Activated CD4-positive, alpha-beta T cell treated with anti-CD3 and anti-CD28 coated beads, Interleukin-2, amount 10 ng/mL, durations not matched to agents 7 days and 5 days (primary cell): ENCODE measurements at places on chromosomes 5 and 9. TPM values are rescaled to one million over a fixed set of nuclear protein-coding genes. Genes with fewer than 3 reads are reported as not detected.

PCDH1 gene
- not detected for total RNA-seq

- DNase-seq = no peak
- peaks cover 1% of the 10 kb centered on the region for H3K4me1 ChIP-seq
- H3K36me3 ChIP-seq = no peaks in the 10 kb centered on the region
- no peaks in the 10 kb centered on the region for H3K27me3 ChIP-seq
These were observed 13.8 kb downstream of the GPSM1 start for GRCh38 chr9:136341042-136341655.

DNA sequence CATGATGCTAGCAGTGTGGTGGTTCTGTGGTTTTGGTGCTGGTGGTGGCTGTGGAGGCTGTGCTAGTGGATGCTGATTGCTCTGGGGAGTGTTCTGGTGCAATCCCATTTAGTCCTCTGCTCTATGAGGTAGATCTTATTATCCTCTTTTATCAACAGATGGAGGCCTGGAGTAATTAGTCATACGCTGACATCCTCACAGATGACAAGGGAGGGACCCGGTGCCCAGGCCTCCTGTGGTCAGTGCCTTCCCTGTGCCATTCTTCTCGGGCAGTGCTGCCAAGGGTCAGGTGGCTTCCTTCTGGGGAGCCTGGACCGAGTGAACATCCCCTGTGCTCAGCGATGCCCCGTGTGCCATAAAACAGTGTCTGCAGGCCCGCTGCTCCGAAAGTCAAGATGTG is 74.5 kb downstream of the COL5A1 start:
- no peaks in the 10 kb centered on the region for H3K4me1 ChIP-seq
- no peak overlapping the region for H3K4me3 ChIP-seq
- no peak for DNase-seq

DNA sequence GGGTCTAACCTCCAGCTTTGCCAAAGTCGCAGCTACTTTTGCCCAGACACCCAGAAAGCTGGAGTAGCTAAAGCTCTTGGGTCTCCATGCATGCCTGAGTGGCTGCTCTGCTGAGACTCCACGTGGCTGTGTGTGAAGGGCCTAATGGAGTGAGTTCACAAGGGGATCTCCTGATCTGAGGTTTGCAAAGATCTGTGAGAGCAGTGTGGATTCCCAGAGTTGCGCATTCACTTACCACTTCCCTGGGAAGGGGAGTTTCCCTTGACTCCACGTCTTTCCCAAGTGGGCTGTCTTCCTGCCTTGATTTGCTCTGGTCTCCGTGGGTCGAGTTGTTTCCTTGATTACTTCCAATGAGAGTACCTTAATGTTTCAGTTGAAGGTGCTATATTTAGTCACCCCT is 17.6 kb upstream of the CDKN2B start:
- peaks cover 36% of the 10 kb centered on the region for H3K27me3 ChIP-seq
- peaks cover 4% of the 10 kb centered on the region for H3K4me1 ChIP-seq
- DNase-seq = no peak
- H3K4me3 ChIP-seq = no peak overlapping the region

DNA sequence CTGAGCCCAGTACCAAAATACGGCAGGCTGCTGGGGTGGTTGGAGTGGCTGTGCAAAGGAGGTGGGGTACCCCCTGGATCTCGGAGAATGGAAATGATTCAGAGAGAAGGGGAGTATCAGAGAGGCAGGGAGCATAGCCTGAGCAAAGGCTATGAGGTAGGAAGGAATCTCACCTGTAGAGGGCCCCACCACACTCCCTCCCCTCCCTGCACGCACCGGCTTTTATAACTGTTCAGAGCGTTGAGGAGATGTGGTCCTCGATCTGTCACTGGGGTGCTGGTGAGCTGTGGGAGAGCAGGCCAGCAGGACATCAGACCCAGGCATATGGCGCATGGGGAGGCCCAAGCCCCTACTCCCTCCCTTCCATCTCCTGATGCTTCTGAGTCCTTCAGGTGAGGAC is 13.2 kb downstream of the PHF19 start:
- DNase-seq = no peak
- no peaks in the 10 kb centered on the region for H3K27me3 ChIP-seq
- H3K36me3 ChIP-seq = peaks cover 78% of the 10 kb centered on the region
- H3K4me3 ChIP-seq = no peak overlapping the region
- no peak overlapping the region for H3K27ac ChIP-seq

DNA sequence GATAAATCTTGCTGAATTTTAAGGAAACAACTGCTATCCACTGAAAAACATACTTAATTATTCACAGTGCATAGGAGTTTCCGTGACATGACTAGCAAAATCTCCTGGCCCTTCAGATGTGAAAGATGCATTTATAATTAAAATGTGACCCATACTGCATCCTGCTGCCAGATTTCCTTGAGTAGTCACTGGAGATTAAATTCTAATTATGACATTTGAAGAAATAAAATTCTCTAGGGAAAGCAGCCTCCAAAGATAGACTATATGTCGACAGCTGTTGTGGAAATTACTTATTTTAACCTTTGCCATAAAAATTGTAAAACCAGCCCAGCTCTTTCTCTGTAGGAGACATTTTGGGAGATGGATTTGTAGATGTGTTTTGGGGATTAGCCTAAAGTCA is 193.6 kb upstream of the SMC2 start:
- no peak overlapping the region for H3K27ac ChIP-seq
- no peaks in the 10 kb centered on the region for H3K36me3 ChIP-seq
- DNase-seq = no peak
- no peaks in the 10 kb centered on the region for H3K4me1 ChIP-seq
- H3K4me3 ChIP-seq = no peak overlapping the region
- H3K27me3 ChIP-seq = no peaks in the 10 kb centered on the region

- DNase-seq = peak; percentile 19
- peak overlapping the region; percentile 1 for H3K27ac ChIP-seq
- H3K27me3 ChIP-seq = peaks cover 43% of the 10 kb centered on the region
- peaks cover 25% of the 10 kb centered on the region for H3K4me1 ChIP-seq
- H3K36me3 ChIP-seq = no peaks in the 10 kb centered on the region
These were observed 7.3 kb downstream of the CRHBP start for GRCh38 chr5:76960004-76960625.

- DNase-seq = no peak
- peaks cover 2% of the 10 kb centered on the region for H3K4me1 ChIP-seq
- H3K4me3 ChIP-seq = no peak overlapping the region
- H3K36me3 ChIP-seq = no peaks in the 10 kb centered on the region
- no peak overlapping the region for H3K27ac ChIP-seq
These were observed 218.7 kb upstream of the S1PR3 start for GRCh38 chr9:88772575-88772974.

DNA sequence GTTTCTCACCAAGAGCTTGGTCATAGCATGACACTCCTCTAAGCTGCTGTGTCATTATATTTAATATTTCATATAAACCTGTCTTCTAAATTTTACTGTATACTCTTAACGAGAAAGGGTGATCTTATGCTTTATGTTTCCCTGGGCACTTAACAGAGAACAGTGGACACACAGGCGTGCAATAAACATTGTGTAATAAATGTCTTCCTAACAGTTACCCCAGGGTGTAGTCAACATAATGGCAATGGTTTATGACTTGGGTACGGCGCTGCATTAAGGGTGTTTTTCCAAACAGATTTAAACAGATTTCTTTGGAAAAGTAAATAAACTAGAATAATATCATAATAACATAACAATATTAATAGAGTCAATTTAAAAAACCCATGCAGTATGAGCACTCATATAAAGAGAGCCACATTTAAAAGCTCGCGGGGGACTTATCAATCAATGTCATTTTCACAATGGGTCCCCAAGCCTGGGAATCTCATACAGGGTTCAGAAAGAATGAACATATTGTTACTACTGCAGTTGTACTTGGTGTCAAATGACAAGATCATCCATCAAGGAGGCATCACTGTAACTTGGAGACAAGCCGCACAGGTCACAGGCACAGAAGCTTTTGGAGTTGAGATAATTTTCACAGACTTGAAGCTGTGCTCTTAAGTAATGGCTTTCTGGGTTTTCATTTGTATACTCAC is 376.4 kb downstream of the CTNND2 start:
- H3K36me3 ChIP-seq = no peaks in the 10 kb centered on the region
- DNase-seq = no peak
- no peak overlapping the region for H3K27ac ChIP-seq
- no peaks in the 10 kb centered on the region for H3K4me1 ChIP-seq
- no peaks in the 10 kb centered on the region for H3K27me3 ChIP-seq

DNA sequence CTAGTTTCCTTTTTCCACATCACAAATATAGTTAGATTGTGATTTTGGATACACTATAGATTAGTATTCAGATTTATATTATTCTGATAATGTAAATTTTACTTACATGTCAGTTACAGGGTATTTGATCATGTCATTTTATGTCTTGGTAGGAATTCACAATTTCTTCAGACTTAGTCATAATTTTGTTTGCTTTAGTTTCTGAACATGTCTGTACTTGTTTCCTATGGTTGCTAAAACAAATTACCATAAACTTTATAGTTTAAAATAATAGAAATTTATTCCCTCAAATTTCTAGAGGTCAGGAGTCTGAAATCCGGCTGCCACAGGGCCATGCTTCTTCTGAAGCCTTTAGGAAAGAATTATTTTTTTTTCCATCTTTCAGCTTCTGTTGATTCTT is 1817.2 kb upstream of the CDH9 start:
- no peaks in the 10 kb centered on the region for H3K36me3 ChIP-seq
- H3K4me3 ChIP-seq = no peak overlapping the region
- no peaks in the 10 kb centered on the region for H3K27me3 ChIP-seq

STPG3 gene
- total RNA-seq = not detected

RECK gene
- total RNA-seq = 7.0 TPM

SHC3 gene
- total RNA-seq = not detected

GRCh38 chr9:133747309-133747708 is 9.2 kb upstream of the SARDH start:
- no peaks in the 10 kb centered on the region for H3K4me1 ChIP-seq
- no peak overlapping the region for H3K27ac ChIP-seq
- no peak for DNase-seq
- H3K27me3 ChIP-seq = peaks cover 33% of the 10 kb centered on the region
- H3K4me3 ChIP-seq = no peak overlapping the region

DNA sequence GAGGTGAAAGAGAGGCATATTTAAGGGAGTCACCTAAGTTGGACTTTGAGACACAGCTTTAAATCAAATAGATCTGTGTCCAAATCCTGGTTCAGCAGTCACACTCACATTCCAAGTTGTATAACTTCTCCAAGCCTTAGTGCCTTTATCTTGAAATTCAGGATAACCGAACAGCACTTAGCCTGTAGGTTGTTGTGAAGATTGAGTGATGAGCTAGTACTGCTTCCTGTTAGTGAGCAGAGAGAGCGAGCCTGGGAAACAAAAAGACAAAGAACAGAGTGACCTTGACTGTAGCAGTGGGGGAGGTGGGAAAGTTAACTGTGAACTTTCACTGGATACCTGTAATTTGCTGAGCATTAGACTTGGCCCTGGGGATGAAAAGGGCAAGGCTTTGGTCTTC is 22.4 kb downstream of the MAML1 start:
- no peak for DNase-seq
- peaks cover 11% of the 10 kb centered on the region for H3K36me3 ChIP-seq
- H3K4me3 ChIP-seq = no peak overlapping the region
- H3K27me3 ChIP-seq = no peaks in the 10 kb centered on the region

GRCh38 chr9:83449983-83450382 is 88.2 kb downstream of the FRMD3 start:
- H3K4me3 ChIP-seq = no peak overlapping the region
- no peak for DNase-seq
- H3K36me3 ChIP-seq = no peaks in the 10 kb centered on the region

NXNL2 gene
- not detected for total RNA-seq

FCN1 gene
- total RNA-seq = not detected

MARVELD2 gene
- total RNA-seq = 0.07 TPM

DNA sequence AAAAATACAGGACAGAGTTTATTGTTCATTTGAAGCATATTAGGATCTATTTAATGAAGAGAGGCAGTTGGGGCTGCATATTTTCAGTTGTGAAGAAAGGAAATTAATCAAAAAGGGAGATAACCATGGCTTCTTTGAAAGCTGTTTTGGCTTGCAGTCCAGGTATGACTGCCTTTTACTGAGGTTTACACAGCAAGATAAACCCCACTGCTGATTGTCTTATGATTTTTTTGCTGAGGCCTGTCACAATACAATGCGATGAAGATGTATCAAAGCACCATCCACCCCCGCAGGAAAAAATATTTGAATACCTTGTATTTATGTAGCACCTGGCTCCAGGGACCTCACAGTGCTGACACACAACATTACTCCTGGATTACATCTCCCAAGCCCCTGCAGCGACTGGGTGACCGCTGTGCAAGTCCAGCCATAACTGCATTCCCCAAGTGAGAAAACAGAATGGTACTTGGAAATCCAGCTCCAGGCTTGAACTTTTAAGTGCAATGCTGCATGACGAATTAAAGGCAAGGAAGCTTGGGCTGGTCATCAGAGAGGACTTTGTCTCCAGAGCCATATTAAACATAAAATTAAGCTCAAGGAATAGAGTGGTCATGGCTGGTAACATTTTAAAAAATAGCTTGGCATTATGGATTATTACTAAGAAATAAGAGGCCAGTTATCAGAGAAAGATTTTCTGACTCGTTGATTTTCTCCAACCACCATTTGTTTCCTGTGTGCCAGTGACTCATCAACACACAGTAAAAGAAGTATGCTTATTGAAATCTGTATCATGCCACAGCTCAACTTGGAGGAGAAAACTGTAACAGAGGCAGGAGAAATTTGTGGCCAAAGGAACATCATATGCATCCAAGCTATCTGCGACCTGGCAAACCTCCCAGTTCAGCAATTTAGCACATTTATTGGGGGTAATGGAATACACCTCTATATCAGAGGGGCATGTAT is 374.2 kb downstream of the MAN2A1 start:
- no peaks in the 10 kb centered on the region for H3K27me3 ChIP-seq
- DNase-seq = no peak
- no peak overlapping the region for H3K27ac ChIP-seq
- peaks cover 2% of the 10 kb centered on the region for H3K36me3 ChIP-seq
- H3K4me3 ChIP-seq = no peak overlapping the region

GRCh38 chr9:73132034-73132776 is 19.5 kb upstream of the ANXA1 start:
- H3K4me1 ChIP-seq = peaks cover 30% of the 10 kb centered on the region
- no peaks in the 10 kb centered on the region for H3K36me3 ChIP-seq
- peak overlapping the region; percentile 80 for H3K4me3 ChIP-seq
- H3K27ac ChIP-seq = peak overlapping the region; percentile 94
- DNase-seq = peak; percentile 82

DNA sequence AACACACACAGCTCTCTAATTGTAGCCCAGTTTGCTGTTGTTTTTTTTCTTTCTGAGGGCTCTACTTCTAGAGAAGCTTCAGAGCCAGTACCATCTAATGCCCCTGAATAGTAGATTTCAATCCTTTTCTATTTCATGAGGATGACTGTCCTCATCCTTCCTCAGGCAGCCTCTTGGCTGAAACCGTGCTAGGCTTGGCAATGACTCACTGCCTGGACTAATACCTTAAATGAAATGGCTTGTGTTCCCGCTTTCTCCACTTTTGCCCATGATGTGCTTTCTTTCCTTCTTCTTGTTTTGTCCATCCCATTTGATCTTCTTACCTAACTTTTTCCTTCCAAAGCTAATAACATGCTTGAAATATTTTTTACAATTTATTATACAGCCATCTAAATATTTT is 80.1 kb downstream of the ITGA1 start:
- no peak overlapping the region for H3K4me3 ChIP-seq
- H3K27me3 ChIP-seq = peaks cover 15% of the 10 kb centered on the region
- H3K27ac ChIP-seq = no peak overlapping the region
- DNase-seq = no peak
